ENCODE measurements at places on chromosomes 4 and X. TPM values are rescaled to one million over a fixed set of nuclear protein-coding genes. Genes with fewer than 3 reads are reported as not detected.
A peak's percentile ranks its signal among the peaks of the same experiment; 100 is the strongest.

PRDM8 gene
- 1.5 TPM for polyA plus RNA-seq

CT45A5 gene
- not detected for polyA plus RNA-seq

GRCh38 chrX:45007598-45007997 is 134.6 kb downstream of the KDM6A start:
- DNase-seq: no peak

GRCh38 chrX:71586929-71587328 is 8.7 kb downstream of the GCNA start:
- no peak for DNase-seq

DNA sequence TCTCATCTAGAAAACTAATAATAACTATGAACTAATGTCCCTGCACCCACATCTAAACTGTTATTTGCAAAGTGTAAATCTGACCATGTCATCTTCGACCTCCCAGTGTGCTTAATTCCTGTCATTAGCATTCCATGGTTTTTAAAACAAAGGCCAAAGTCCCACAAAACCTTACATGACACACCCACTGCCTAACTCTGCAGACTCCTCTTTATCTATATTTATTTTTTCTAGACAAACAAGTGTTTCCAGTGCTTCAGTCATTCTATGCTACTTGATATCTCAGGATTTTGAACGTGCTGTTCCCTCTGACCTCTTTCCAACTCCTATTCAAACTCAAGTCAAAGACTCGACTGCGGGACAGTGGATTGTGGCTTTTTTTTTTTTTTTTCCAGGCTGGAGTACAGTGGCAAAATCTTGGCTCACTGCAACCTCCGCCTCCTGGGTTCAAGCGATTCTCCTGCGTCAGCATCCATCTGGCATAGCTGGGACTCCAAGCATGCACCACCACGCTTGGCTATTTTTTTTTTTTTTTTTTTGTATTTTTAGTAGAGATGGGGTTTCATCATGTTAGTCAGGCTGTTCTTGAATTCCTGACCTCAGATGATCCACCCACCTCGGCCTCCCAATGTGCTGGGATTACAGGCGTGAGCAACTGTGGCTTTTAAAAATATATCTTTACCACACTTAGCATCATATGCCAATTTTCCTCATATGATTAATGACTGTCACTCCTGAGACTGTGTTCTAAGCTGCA is 1511.0 kb downstream of the ARAP2 start:
- DNase-seq: no peak

DNA sequence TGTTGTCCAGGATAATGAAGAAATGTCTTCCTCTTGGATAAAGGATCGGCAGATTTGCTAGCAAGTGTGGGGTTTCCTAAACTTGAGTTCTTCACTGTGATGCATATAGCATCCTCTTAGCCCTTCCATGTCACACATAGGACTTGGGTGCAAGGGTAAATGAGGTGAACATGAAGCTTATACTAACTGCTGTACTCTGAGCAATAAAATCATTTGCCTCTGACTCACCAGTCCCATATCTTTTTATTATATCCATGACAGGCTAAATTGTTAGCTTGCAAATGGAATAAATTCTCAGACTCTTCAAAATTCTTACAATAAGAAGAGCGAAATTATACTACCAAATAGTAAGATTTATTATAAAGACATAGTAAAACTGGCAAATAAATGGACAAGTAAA is 14.7 kb upstream of the TBC1D1 start:
- no peak for DNase-seq

GRCh38 chrX:15988661-15989603 is 134.3 kb upstream of the AP1S2 start:
- DNase-seq: peak; percentile 6

PLXNB3 gene
- polyA plus RNA-seq: 1.5 TPM

GPR50 gene
- polyA plus RNA-seq: 0.10 TPM

ATP6AP1 gene
- polyA plus RNA-seq: 140 TPM

- DNase-seq: no peak
Observed at GRCh38 chr4:37873386-37873785, 17.5 kb upstream of the TBC1D1 start.

DNA sequence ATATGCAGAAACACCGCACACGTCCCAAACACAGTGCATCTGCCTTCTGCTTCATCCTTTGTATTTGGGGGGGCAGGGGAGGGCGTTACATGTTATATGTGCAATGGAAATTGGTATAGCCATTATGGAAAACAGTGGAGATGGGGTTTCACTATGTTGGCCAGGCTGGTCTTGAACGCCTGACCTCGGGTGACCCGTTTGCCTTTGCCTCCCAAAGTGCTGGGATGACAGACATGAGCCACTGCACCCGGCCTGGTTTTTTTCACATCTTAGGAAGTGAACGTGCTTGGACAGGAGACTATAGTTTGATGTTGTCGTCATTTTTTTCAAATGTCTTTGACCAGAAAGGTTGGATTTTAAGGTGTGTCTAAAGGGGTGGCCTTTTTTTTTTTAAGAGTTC is 88.6 kb downstream of the DHRSX start:
- no peak for DNase-seq

DNA sequence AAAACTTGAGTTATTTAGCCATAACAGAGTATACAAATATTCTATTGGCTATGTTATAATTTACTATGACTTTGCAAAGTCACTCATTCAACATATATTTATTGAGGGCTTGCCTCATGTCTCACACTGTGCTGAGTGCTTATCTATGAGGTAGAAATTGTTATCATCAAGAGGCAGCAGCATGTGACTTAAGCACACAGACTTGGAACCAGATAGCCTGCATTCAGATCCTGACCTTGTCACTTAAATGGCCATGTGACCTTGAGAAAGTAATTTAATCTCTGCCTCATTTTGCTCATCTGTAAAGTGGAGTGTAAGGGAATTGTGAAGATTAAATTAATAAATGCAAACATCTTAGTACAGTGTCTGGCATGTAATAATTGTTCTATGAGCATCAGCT is 10.1 kb upstream of the EXOSC9 start:
- DNase-seq: no peak

AMBN gene
- 0.80 TPM for polyA plus RNA-seq

DNA sequence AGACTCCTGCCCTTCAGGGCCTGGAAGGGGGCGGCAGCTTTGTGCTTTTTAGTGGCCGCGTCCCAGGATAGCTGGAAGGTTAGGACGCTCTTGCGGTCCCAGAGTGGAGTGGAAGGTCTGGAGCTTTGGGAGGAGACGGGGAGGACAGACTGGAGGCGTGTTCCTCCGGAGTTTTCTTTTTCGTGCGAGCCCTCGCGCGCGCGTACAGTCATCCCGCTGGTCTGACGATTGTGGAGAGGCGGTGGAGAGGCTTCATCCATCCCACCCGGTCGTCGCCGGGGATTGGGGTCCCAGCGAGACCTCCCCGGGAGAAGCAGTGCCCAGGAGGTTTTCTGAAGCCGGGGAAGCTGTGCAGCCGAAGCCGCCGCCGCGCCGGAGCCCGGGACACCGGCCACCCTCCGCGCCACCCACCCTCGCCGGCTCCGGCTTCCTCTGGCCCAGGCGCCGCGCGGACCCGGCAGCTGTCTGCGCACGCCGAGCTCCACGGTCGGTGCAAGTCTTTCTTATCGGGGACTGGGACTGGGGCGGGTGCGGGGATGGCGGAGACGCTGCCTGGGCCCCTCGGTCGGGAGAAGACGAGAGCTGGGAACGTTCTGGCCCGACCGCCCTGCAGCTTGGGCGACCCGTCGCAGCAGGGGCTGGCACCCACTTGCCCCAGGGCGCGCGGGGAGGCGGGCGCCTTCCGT is at the start of gene EDNRA:
Gene EDNRA (plus strand): TSS at position 207 of the 686 bp plus-strand sequence. CDS start 4,585 bp downstream, outside the sequence.
- peak; percentile 46 for DNase-seq

TCEAL6 gene
- polyA plus RNA-seq: 0.25 TPM

MAGEC1 gene
- not detected for polyA plus RNA-seq

OPRPN gene
- not detected for polyA plus RNA-seq

GRCh38 chr4:16843831-16844508 is 54.5 kb downstream of the LDB2 start:
- no peak for DNase-seq

Measured in left kidney (tissue), 8 donors.